Tibial artery (tissue), 4 donors: ENCODE measurements at places on chromosomes 7 and 10.

- no peak for DNase-seq
Observed at GRCh38 chr10:49184642-49185111, 3.5 kb downstream of the TMEM273 start.

DNA sequence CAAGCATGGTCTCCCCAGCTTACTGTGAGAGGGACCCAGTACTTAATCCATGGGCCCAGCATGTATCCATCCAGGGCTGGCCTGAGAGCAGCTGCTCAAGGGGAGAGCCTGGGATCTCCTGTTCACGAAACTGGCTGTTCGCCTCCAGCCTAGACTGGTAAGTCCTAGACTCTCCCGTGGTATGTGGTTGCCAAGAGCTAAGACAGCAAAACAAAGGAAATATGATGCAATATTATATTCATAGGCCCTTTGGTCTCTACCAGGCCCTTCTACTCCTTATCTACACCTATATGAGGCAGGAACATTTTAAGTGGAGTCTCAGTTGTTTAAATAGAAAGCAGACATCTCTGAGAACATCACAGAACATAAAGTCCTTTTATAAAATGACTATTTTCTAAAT is 28.9 kb upstream of the STK17A start:
- DNase-seq = no peak

DNA sequence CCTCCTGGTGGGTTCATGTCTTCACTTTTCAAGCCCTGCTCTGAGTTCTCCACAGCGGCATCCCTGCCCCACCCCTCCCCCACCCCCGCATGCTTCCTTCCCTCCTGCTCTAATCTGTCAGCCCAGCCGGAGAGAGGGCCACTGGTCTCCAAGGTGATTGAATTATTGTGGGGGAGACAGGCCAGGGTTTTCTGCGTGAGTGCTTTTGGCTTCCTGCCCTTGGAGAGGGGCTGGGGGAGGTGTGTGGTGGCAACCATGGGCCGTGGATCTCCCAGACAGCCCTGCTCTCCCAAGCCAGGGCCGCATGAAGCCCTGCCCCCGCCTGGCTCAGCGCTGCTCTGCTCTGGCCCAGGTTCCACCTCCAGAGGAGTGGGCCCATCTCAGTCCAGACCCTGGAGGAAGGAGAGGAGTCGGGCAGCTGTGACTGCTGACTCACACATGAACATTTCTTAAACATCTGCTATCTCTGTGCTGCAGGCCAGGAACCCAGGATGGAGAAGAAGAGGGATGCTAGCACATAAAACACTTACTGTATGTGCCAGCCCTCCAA is 109.9 kb downstream of the ZMIZ1 start:
- no peak for DNase-seq

- DNase-seq = peak; percentile 77
Observed at GRCh38 chr10:102735065-102735562, 8.6 kb upstream of the WBP1L start.

GRCh38 chr7:155167706-155168365 is 97.7 kb downstream of the HTR5A start:
- DNase-seq = no peak

GRCh38 chr7:88254721-88255424 is 35.0 kb upstream of the SRI start:
- no peak for DNase-seq

DNA sequence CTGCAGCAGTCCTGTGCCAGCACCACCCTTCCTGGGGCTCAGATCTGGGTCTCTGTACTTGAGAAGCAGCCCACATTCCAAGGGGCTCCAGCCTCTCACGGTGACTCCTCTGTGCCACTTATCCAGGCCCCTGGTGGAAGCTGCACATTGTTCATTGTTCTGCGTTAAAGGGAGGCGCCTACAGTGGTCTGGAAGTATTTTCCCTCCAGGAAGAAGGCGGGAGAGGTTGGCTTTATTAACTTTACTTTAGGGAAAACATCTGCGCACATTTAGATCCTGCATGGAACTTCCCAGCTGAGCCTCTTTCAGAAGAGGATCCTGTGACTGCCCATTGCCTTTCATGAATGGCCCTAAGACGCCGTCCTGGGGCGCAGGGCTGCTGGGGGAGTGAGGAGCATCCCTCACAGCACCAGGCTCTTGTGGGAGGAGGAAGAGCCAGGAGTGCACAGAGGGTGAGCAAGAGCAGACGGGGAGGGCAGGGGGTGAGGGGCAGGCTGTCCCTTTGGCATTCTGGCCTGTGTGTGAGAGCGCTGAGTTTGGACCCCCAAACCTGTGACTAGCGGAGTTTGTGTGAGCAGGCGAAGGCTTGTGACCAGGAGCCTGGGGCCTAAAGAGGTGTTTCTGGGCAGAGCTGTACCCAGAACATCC is 98.6 kb upstream of the BTBD16 start:
- no peak for DNase-seq

DNA sequence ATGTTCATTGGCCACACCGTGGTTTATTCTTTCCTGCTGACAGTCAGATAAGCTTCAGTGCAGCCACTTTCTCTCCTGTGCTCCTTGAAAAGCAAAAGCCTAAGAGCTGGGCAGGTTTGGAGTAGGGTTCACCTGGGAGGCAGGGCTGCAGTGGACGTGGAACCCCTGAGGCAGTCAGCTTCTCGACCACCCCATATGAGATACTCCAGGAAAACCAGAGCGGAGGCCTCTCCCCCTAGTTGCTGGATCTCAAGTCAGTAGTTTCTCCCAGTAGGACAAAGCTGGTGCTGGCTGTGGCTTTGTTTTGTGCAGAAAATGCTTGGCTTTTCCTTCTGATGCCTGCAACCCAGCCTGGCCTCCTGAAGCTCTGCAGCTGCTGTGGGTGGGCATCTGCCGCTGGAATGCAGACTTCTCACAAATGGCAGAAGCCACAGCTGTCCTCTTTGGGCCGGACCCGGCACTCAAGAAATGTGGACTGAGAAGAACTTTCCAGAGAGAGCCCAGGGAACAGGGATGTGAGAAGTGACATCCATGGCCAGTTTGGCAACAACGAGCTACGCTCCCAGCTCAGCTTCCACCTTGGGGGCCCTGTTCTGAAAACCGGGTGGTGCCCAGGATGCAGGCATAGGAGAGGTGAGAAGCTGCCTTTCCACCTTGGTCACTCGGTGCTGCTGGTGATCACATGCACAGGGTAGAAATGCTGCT is 276.6 kb upstream of the TCERG1L start:
- DNase-seq = no peak

DNA sequence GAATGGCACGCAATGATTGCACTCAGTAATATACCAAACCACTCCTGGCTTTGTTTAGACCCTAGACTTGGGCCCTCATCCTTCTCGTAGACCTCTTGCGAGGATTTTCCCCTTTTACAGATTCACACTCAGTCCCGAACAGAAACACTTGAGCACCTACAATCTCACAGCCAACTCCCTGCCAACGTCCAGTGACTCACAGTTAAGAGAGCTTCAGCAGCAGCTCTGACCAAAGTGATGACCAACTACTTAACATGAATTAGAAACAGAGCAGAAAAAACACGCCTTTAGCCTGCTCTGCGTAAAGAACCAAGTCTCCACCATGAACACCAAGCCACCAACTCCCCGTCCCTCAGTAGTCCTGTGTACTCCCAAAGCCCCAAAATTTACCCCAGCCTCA is 2.2 kb downstream of the DNAJC30 start:
- DNase-seq = no peak

GRCh38 chr10:92122941-92123450 is 167.9 kb downstream of the CPEB3 start:
- DNase-seq = peak; percentile 24

GRCh38 chr10:132977076-132977475 is 34.7 kb upstream of the CFAP46 start:
- DNase-seq = peak; percentile 52

- no peak for DNase-seq
Observed at GRCh38 chr10:24357344-24358004, 148.5 kb downstream of the KIAA1217 start.

DNA sequence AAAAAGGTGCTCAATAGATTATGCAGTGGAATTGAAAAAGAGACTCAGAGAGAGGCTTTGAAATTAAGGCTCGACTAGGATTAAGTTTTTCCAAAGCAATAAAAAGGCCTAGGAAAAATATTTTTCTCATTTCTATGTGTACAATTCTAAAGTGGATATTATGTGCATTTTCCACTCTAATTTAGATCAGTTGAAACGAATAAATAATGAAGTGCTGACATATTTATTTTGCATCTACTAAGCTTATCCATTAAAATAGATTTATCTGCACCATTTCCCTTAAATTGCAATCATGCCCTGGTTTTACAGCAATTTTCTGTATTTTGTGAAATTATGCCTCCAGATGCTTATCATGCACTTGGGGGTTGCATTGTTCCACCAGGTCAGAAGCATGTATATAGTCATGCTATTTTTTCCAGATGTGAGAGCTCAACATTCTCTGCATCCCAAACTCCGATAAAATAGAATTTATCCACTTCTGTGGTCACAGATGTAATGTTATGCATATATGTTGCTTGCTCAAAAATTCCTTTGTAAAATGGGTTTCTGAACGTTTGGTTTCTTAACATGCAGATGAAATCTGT is 18.3 kb downstream of the FIGNL1 start:
- no peak for DNase-seq

DNA sequence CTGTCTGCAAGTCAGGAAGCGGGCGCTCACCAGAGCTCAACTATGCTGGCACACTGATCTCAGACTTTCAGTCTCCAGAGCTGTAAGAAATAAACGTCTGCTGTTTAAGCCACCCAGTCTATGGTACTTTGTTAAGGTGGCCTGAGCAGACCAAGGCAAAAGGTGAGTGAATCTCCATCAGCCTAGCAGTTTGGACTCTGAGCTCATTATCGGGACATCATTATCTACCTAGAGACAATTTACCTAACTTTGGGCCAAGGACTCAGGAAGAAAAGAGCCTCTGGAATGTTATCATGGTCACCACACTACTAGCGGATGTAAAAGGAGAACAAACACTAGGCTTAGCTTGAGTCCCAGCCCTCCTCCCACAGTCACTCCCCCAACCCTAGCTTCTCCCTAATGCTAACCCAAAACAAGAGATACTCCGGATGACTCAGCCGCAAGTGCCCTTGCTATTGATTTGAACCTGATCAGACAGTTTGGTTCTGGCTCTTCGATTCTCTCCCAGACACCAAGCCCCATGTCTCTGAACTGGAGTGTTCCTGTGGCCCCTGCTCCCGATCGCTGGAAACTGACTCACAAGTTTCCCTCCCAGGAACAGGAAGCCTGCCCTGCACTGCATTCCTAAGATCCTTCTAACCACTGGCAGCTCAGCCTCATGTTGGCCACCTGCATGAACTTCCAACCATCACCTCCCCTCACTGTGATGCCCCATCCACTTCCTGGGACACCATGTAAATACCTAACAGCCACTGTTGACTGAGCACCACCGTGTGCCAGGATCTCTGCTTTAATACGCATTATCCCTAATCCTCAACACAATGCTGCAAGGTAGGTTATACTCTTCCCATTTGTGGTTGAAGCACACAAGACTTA is 34.5 kb downstream of the CREB3L2 start:
- DNase-seq = no peak

GRCh38 chr10:28604567-28605536 is 71.9 kb downstream of the WAC start:
- no peak for DNase-seq

GRCh38 chr7:113890331-113891030 is 28.3 kb downstream of the PPP1R3A start:
- no peak for DNase-seq

GRCh38 chr10:96721207-96721572 is 876 bp upstream of the PIK3AP1 start:
- no peak for DNase-seq

- no peak for DNase-seq
Observed at GRCh38 chr10:3400348-3400747, 227.8 kb upstream of the PITRM1 start.

DNA sequence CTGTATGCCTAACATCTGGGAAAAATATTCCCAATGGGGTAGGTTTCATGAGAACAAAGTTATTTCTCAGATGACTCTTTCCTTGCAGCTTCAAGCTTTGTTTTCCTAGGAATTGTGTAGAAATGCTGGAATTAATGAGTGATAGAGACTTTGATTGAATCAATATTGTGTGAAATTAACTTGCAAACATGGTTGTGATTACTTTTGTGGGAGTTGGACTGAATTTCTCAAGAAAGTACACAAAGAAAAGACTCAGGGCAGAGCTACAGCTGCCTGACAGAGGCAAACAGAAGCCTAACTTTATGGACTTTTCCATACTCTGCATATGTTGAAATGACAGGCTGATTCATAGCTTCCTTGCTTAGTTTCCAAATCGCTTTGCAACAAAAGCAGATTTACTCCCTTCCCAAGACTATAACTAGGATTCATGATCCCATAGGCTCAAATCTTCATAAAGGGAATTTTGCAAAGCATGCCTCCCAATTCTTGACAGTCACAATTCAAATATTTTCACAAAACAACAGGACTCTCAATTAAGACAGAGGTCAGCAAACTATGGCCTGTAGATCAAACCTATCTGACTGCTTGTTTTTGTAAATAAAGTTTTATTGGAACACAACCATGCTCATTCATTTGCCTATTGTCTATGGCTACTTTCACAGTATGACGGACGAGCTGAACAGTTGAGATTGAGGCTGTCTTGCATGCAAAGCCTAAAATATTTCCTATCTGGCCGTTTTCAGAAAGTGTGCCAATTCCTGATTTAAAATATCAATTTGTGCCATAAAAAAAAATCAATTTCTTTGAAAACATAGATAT is 27.6 kb downstream of the NRP1 start:
- DNase-seq = no peak

GRCh38 chr7:38229884-38230642 is 43.4 kb downstream of the TARP start:
- no peak for DNase-seq

DNA sequence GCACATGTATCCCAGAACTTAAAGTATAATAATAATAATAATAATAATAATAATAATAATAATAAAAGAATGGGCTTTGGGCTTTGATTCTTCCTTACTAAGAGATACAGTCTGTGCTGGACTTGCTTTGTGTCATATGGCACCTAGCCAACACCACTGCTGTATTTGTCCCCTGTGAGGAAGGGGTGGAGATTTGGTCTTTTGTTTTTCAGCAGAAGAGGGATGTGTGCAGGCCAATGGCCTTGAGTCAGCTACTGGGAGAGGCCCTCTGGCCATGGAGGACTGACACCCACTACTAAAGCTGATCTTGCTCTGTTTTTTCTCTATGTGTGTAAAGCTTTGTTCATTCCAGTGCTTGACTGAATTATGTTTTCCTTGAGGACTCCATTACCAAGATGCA is 573.0 kb upstream of the PCDH15 start:
- DNase-seq = no peak

- DNase-seq = no peak
Observed at GRCh38 chr7:137999496-138000080, 2.3 kb downstream of the CREB3L2 start.

GRCh38 chr7:47283497-47284131 is 298.3 kb downstream of the TNS3 start:
- DNase-seq = no peak

- DNase-seq = peak; percentile 94
Observed at GRCh38 chr10:132516771-132517725, 20.5 kb upstream of the INPP5A start.

GRCh38 chr7:105178928-105179541 is 165.0 kb downstream of the KMT2E start:
- DNase-seq = no peak
